ENCODE measurements at places on chromosomes 4 and X.

DNA sequence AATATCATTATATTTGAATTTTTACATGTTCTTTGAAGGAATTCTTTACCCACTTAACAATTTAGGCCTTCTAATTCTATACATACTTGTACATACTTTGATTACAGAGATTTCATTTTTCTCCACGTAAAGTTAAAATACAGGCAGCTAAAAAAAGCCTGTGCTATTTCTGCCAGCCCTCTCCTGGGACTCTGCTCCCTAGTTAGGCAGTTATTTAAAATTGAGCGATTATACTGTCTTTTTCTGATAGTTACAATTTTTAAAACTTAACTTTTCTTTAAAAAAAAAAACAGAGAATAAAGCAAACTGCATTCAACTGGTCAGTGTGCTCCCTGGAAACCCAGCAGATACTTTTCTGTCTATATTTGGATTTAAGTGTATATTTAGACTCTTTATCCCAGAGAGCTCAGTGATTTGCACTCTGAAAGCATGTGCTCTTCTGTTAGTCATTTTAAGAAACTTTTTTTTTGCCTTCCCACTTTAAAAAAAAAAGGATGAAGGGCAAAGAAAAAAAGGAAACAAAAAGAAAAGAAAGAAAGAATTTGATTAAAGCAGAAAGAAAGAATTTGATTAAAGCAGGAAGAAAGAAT is 18.1 kb upstream of the FAM241A start:
- no peak for DNase-seq

GRCh38 chr4:139419388-139419914 is 34.5 kb upstream of the RAB33B start:
- peak; percentile 82 for DNase-seq

DNA sequence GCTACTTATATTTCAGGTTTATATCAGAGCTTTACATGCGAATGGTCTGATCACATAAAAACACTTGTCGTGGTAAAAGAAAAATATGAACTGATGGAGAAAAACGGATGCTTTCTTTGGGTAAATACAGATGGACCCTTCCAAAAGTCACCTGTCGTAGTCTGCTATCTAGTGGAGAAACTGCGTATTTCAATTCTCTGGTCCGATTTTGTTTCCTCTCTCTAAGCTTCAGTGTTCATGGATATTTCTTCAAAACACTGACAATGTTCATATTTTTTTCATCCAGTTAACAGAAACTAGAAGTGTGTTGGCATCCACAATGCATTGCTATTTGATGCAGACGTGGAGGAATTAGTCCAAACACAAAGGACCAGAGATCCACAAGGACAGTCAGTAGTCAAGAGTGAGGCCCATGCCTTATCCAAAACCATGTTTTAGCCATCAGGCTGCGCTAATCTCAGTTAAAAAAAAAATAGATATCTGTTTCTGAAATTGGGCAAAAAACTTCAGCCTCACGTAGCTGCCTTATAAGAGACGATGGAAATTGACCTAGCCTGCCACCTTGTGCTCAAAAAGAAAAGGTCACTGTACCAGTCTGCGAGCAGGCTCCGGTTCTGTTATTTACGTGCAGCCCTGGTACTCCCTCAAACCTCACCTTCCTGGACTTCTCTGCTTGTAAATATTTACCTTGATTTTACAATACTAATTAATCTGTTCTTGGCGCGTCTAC is 16.0 kb downstream of the MEPE start:
- peak; percentile 41 for DNase-seq

DNA sequence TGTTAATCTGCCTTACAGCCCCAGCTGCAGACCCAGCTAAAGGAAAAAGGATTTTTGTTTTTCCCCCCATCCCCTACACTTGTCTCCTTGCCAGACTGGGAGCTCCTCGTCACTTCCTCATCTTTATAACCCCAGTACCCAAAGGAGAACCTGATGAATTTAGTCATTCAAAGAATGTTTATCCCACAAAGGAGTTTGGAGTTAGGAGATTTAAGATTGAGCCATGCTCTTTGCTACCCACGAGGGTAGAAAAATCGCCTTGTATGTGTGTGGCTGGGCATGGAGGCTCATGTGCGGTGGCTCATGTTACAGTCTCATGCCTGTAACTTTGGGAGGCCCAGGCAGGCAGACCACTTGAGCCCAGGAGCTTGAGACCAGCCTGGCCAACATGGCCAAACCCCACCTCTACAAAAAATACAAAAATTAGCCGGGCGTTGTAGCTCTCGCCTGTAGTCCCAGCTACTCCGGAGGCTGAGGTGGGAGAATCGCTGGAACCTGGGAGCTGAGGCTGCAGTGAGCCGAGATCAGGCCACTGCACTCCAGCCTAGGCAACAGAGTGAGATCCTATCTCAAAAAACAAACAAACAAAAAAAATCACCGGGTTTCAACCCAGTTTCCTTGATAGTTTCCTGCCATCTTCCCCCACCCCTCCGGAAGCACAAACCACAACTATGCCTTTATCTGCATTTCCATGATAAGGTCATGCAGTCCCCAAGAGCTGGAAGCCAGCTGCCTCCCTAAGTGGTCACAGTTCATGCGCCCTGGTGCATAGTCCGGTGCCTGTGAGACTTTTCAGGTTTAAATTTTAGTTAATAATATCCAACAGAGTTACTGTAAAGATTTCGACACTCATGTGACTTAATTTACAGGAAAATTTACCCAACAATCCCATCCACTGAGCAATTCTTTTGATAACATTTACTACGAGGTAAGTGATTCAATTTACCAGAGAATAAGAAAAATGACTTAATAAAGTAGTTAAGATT is 1.5 kb downstream of the CFAP97 start:
- peak; percentile 13 for DNase-seq

DNA sequence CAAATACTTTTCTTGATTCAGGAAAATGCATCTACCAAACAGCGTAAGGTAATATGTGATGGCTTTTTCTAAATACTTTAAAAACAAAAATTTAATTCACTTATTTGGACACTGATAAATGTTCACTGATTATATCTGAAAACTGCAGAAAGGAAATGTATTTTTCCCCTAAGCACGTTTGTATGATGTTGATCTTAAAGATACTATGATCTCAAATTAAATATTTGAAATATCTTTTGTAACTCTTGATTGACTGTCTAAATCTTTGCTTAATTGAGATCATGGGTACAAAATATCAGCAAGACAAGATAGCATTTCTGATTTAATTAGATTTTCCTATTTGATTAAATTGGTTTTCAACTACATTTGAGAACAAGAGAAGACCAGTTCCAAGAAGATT is 281.0 kb upstream of the UGT8 start:
- no peak for DNase-seq

DNA sequence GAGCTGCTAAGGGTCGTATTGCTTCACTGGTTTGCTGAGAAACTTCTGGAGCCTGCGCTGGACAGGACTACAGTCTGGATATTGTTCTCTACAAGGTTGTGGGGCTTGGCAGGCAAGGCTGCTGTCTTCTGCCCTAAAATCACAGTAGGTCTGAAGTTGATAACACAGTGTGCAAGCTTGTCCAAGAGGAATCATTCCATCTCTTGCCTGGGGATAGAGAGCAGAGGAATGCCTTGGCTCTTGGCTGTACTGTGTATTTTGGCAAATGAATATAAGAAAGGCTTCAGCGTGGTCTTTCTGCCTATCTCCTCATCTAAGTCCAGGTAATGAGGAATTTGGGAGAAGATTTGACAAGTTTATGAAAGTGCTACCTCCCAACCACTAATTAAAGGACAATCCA is 9.4 kb upstream of the RASL11B start:
- no peak for DNase-seq

- no peak for DNase-seq
Observed at GRCh38 chr4:965766-966134, 7.6 kb downstream of the DGKQ start.

DNA sequence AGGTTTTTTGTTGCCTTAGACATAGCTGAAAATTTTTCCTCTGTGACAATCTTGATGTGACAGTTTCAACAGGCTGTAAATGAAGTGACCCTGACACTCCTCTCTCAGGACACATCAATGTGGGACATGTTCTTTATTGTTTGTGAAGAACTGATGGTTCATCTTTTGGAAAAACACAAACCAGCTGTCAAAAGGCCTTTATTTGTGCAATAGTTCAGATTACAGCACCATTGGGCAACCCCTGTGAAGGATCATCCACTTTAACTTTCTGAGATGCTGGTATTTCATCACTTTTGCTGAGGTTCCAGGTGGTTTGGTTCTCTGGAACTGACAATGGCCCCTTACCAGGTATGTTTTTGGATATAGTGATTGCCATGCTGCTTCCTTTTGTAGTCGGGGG is 40.3 kb downstream of the OSTC start:
- no peak for DNase-seq

DNA sequence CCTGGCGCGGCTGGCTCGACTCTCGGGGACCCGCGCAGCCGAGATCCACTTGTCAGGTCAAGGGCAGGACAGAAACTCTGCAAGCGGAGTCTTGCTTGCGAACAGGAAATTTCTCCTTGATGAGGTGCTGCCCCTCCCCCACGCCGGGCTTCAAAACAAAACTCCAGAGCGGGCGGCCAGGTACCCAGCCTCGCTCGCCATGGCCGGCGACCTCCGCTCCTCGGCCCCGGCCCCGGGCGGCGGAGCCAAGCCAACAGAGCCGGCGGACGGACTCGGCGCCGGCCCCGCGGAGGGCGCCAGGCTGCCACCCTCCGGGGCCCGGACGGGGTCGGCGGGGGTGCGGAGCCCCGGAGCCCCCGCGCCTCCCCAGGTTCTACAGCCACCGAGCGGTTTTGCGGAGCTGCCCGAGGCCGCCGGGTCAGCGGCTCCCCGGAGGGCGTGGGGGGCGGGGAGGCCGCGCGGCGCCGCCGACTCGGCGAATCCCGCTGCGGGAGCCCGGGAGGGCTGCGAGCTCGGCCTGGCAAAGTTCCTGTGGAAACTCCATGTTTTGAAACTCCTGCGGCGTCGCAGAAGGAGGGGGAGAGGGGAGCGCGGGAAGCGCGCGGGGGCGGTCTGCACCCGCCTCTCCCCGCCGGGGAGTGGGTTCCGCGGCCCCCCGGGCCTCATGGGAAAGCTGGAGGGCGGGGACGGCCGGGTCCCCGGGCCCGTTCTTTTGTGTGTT is 11.7 kb upstream of the BCOR start:
- peak; percentile 55 for DNase-seq

DNA sequence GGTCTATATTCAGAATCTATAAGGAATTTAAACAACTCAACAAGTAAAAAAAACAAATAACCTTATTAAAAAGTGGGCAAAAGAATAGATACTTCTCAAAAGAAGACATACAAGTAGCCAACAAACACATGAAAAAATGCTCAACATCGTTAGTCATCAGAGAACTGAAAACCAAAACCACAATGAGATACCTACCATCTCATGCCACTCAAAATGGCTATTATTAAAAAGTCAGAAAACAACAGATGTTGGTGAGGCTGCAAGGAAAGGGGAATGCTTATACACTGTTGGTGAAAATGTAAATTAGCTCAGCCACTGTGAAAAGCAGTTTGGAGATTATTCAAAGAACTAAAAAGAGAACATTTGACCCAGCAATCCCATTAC is 201.6 kb downstream of the QDPR start:
- no peak for DNase-seq

- peak; percentile 5 for DNase-seq
Observed at GRCh38 chrX:135295238-135295943, 13.9 kb upstream of the ETDC start.

DNA sequence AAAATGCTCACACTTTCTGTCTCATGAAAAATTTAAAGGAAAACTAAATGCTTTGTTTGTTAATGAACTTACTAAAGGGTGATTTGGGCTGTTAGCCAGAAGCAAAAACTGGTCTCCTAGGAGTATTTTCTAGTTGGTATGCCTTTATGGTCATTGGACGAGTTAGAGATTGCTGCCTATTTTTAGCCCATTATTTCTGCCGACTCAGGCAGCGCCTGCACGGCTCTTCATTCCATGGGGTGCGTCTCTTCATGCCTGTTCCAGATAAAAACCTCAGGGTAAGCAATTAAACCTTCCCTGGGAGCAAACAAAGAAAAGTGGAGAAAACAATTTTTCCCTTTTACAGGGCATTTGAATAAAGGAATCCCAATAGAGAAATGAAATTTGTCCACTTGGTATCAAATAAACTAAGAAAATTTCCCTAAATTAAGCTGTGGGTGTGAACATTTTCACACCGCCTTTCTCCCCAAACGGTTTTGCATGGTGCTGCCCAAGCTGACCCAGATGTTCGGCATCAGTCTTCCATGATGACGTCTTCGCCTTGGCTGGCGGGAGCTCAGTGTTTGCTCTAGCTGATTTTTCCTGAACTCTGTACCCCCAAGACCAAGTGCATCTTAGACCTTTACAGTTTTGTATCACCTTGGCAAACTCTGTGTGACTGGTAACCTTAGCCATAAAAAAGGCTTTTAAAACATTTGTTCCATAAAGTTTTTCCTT is 61.7 kb upstream of the ADGRG2 start:
- DNase-seq, result no peak

DNA sequence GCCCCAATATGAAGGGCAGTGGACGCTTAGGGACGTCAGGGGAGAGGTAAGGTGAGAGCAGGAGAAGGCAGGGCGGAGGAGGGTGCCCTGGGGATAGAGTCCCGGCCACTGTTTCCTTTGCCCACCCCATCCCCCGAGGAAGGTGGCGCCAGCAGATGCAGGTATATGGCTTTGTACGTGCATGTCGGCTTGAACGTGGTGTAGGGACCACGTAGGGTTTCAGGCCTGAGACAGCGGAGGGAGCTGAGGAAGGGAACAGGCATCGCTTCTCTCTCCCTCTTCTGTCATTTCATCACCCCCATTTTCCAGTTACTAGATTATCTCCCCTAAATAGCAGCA is 97.9 kb downstream of the PHKA2 start:
- DNase-seq, result no peak

DNA sequence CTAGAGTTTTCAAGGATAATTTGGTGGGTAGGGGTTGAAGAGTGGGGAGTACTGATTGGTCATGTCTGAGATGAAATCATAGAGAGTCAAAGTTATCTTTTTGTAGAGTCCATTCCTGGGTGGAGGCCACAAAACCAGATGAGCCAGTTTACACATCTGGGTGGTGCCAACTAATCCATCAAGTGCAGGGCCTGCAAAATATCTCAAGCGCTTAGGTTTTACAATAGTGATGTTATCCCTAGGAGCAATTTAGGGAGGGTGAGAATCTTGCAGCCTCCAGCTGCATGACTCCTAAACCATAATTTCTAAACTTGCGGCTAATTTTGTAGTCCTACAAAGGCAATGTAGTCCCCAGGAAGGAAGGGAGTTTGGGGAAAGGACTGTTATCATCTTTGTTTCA is 988.3 kb upstream of the LCORL start:
- DNase-seq, result no peak

- DNase-seq, result no peak
Observed at GRCh38 chr4:141730805-141731204, 94.4 kb downstream of the IL15 start.

- no peak for DNase-seq
Observed at GRCh38 chrX:41449131-41449530, 2.0 kb downstream of the NYX start.
